Fibroblast of skin of left biceps (primary cell): ENCODE measurements at places on chromosomes 7 and 10.

DNA sequence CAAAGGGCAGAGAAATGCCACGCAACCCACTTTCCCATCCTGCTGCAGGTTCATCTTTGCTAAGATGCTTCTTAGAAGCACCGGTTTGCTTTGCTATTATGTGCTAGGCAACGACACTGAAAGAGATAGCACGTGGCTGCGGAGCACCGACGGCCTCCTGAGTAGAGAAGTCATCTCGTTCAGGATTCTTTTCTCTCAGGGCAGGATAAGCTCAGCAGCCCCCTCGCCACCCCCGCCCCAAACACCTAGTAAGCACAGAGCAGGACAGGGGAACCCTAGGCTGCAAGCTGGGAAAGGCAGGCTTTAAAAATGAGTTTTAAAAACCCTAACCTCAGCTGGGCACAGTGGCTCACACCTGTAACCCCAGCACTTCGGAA is 15.0 kb downstream of the ASB13 start:
- DNase-seq: no peak

DNA sequence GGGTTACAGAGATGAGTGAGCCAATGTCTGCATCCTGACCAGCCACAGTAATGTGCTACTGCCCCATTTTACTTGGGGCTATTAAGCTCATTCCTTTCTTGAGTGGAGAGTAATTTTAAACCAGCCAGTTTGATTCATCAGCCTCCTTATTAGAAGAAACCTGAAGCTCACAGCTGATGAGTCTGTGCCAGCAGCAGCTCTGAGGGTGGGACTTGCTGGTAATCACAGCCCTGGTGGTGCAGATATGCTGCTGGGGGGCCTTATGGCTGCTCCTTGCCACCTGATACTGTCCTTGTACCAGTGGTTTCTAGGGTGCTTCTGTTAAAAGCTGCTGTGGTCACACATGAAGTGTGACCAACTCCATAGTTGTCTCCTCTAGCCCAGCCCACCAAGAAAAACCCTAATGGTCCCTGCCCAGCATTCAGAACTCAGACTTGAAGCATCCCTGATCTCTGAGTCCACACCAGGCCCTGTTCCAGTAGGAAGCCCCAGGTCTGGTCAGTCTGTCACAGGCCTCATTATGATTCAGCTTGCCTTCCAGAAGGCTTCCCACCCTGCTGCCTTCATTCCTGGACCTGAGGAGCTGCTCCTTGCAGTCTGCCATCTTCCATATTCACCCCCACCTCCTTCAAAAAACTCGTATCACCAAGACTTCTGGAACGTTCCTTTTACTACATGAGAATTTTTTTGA is 28.9 kb upstream of the RBM20 start:
- no peak for DNase-seq

- no peak for DNase-seq
These were observed 60.1 kb upstream of the ADRB1 start for GRCh38 chr10:113983552-113983951.

- DNase-seq: peak; percentile 30
These were observed 39.7 kb upstream of the CELF2 start for GRCh38 chr10:10977978-10978377.

- no peak for DNase-seq
These were observed 25.4 kb upstream of the LRGUK start for GRCh38 chr7:134101716-134102115.

- DNase-seq: no peak
These were observed 720.9 kb downstream of the PARD3 start for GRCh38 chr10:34094146-34094696.

GRCh38 chr7:88546808-88547207 is 212.7 kb upstream of the ZNF804B start:
- no peak for DNase-seq
